Esophagus muscularis mucosa (tissue), 4 donors: ENCODE measurements at places on chromosomes 4 and X. TPM values are rescaled to one million over a fixed set of nuclear protein-coding genes. Genes with fewer than 3 reads are reported as not detected.

Gene HDX
- 3.3 TPM for total RNA-seq

Gene BST1
- 4.7 TPM for total RNA-seq

Gene DGAT2L6
- not detected for total RNA-seq

Gene RTL3
- 5.7 TPM for total RNA-seq

Gene APEX2
- 5.4 TPM for total RNA-seq

Gene IL9R
- total RNA-seq: not detected

Gene SRPX
- total RNA-seq: 40.7 TPM

Gene JAKMIP1
- 1.2 TPM for total RNA-seq

Gene NPY5R
- total RNA-seq: 0.39 TPM

Gene BMPR1B
- total RNA-seq: 19.7 TPM

Gene DOK7
- total RNA-seq: 1.1 TPM

DNA sequence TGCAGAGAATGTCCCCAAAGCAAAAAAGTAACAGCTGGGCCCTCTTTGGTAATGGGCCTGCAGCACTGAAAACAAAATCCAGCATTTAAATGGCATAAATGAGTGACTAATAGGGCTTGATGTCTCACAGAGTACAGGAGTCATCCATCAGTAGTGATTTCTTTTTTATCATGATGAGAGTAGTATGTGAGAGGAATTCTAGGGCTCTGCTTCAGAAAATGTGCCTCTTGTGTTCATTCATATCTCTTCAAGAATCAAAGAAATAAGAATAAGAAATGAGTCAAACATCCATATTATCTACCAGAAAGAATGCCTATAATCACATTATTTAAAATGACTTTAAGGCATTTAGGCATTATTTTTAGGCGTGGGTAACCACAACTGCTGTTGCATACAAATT, 792.9 kb upstream of the HTR2C start:
- no peaks in the 10 kb centered on the region for H3K4me1 ChIP-seq
- DNase-seq: no peak
- H3K27ac ChIP-seq: no peak overlapping the region

GRCh38 chr4:109206620-109207019, 95.8 kb downstream of the COL25A1 start:
- H3K27me3 ChIP-seq: no peaks in the 10 kb centered on the region
- H3K27ac ChIP-seq: no peak overlapping the region
- H3K4me1 ChIP-seq: no peaks in the 10 kb centered on the region

- H3K27me3 ChIP-seq: peaks cover 47% of the 10 kb centered on the region
- DNase-seq: no peak
- no peaks in the 10 kb centered on the region for H3K36me3 ChIP-seq
- no peak overlapping the region for H3K27ac ChIP-seq
- H3K4me3 ChIP-seq: no peak overlapping the region
Observed at GRCh38 chr4:54215379-54216077, 13.6 kb upstream of the PDGFRA start.

DNA sequence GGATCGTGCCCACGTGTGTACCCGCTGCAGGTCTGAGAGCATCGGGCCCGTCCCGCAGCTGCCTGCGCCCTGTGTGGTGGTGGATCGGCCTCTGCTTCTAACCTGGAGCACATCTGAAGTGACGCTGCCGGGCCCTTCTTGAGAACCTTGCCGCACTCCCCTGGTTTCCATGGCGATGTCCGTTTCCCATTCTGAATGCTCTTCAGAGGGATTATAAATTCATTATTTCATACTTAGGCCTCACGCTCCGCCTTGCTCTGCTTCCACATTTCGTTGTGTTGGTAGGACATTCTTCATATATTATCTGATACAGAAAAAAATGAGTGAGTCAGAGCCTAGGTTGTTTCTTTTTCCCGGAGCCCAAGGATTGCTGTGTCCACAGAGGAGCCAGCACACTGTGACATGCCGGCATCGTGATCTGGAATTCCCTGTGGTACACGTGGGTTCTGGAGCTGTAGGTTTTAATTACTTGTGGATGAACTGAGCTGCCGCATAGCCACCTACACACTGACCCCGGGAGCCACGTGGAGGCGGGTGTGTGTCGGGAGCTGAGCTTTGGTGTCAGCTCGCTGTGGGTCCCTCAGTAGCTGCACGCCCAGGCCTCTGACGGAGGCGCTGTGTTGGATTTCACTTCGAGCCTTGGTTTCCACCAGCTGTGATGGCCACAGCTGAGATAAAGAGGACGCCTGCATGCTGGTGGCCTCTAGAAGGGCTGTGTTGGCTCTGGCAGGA, 63.4 kb downstream of the PSAPL1 start:
- H3K27ac ChIP-seq: no peak overlapping the region
- no peaks in the 10 kb centered on the region for H3K27me3 ChIP-seq
- H3K36me3 ChIP-seq: no peaks in the 10 kb centered on the region
- no peak for DNase-seq
- peaks cover 51% of the 10 kb centered on the region for H3K4me1 ChIP-seq

DNA sequence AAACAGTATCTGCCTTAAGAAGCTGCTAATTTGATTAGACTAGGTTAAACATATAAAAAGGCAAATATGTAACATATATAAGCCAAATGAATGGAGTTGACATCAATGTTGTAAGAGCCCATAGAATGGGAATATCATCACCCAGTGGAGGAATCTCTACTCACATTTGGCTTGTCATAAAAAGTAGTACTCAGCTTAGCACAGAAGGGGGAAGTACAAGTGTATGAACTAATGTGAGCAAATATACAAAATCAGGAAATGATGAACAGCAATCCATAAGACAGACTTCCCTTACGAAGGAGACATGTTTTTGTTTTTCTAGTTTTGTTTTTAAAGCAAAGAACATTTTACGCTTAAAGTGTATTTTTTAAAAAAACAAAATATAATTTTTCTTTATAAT, 74.9 kb downstream of the MAB21L2 start:
- H3K36me3 ChIP-seq: no peaks in the 10 kb centered on the region
- DNase-seq: no peak
- H3K4me1 ChIP-seq: no peaks in the 10 kb centered on the region
- no peaks in the 10 kb centered on the region for H3K27me3 ChIP-seq
- no peak overlapping the region for H3K4me3 ChIP-seq

DNA sequence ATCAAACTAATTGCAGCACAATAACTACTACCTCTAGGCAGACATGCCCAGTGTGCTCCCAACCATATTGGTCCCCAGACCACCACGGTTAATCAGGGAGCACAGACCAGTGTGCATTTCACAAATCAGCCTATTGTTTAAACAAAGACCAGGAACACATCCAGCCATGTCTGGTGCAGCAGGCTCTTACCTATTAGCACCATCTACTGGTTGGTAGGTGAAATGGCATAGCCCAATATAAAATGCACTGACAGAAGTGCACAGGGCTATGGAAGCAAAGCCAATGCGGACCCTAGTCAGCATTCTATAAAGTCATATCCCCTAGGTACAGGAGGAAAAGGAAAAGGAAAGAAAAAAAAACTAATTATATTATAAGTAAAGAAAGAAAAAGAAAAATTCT, 15.5 kb upstream of the CYLC1 start:
- H3K27ac ChIP-seq: no peak overlapping the region
- H3K4me1 ChIP-seq: no peaks in the 10 kb centered on the region
- no peaks in the 10 kb centered on the region for H3K36me3 ChIP-seq
- no peaks in the 10 kb centered on the region for H3K27me3 ChIP-seq
- no peak for DNase-seq
- H3K4me3 ChIP-seq: no peak overlapping the region

DNA sequence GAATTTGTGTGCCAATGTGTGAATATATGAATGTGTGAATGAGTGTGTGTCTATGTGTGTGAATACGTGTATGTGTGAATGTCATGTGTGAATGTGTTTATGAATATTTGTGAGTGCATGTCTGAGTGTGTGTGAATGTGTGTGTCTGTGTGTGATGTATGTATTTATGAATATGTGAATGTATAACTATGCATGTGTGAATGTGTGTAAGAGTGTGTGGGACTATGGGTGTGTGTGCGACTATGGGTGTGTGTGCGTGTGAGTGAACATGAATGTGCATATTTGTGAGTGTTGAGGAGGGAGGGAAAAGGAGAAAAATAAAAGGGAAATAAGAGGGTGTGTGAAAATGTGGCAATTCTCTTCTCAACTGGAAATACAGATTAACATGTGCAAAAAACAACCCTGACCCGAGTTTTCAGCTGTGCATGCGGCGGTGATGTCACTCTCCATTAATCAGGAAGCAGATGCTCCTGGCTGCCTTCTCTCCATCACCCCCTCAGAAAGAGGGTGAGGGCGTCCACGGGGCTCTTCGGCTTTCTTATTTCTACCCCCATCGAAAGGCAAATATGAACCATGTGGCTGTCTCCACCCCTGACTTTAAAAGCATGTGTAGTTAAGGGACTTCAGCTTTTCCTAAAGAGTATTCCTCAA, 219.8 kb downstream of the MAML3 start:
- no peaks in the 10 kb centered on the region for H3K27me3 ChIP-seq
- H3K4me1 ChIP-seq: no peaks in the 10 kb centered on the region
- H3K27ac ChIP-seq: no peak overlapping the region
- DNase-seq: no peak
- H3K4me3 ChIP-seq: no peak overlapping the region
- no peaks in the 10 kb centered on the region for H3K36me3 ChIP-seq

GRCh38 chr4:5209862-5210261, 158.6 kb downstream of the STK32B start:
- no peak overlapping the region for H3K27ac ChIP-seq
- no peak overlapping the region for H3K4me3 ChIP-seq
- no peaks in the 10 kb centered on the region for H3K27me3 ChIP-seq
- no peaks in the 10 kb centered on the region for H3K36me3 ChIP-seq
- DNase-seq: no peak
- no peaks in the 10 kb centered on the region for H3K4me1 ChIP-seq

- H3K27me3 ChIP-seq: no peaks in the 10 kb centered on the region
- H3K27ac ChIP-seq: no peak overlapping the region
- H3K36me3 ChIP-seq: no peaks in the 10 kb centered on the region
- H3K4me3 ChIP-seq: peak overlapping the region; percentile 59
Observed at GRCh38 chr4:133145758-133146573, 3.1 kb upstream of the PCDH10 start.

- no peak for DNase-seq
- no peaks in the 10 kb centered on the region for H3K27me3 ChIP-seq
- no peaks in the 10 kb centered on the region for H3K36me3 ChIP-seq
- H3K4me3 ChIP-seq: no peak overlapping the region
- no peaks in the 10 kb centered on the region for H3K4me1 ChIP-seq
Observed at GRCh38 chr4:184053434-184053833, 148.3 kb downstream of the STOX2 start.

GRCh38 chr4:184066584-184067300, 150.9 kb downstream of the ENPP6 start:
- H3K27me3 ChIP-seq: no peaks in the 10 kb centered on the region
- H3K36me3 ChIP-seq: no peaks in the 10 kb centered on the region
- no peak overlapping the region for H3K27ac ChIP-seq
- H3K4me3 ChIP-seq: no peak overlapping the region

GRCh38 chr4:23455456-23456158, 434.2 kb downstream of the PPARGC1A start:
- H3K4me1 ChIP-seq: peaks cover 42% of the 10 kb centered on the region
- peak overlapping the region; percentile 29 for H3K27ac ChIP-seq
- H3K36me3 ChIP-seq: no peaks in the 10 kb centered on the region
- no peak overlapping the region for H3K4me3 ChIP-seq
- DNase-seq: no peak

- no peak overlapping the region for H3K27ac ChIP-seq
- H3K27me3 ChIP-seq: no peaks in the 10 kb centered on the region
- DNase-seq: no peak
- no peaks in the 10 kb centered on the region for H3K36me3 ChIP-seq
- H3K4me1 ChIP-seq: no peaks in the 10 kb centered on the region
- no peak overlapping the region for H3K4me3 ChIP-seq
Observed at GRCh38 chrX:41022566-41022965, 62.7 kb upstream of the USP9X start.

DNA sequence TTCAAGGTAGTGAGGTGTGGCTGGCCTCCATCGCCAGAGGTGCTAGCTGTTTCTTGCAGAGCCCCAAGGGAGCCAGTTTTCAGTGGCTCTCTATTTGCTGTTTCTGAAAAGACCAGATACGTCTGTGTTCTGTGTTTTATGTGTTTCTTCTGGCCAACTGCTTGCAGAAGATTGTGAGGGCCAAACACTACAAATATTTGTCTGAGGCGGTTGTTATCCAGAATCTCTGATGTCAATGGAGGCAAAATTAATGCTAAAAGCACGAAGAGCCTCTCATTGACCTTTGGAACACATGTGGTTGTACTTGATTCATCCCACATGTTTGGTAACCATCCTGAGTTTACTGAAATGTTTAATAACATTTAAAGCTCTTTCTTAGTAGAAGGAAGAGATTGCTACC, 113.9 kb downstream of the CT47B1 start:
- no peaks in the 10 kb centered on the region for H3K4me1 ChIP-seq
- H3K27me3 ChIP-seq: no peaks in the 10 kb centered on the region
- no peak for DNase-seq

DNA sequence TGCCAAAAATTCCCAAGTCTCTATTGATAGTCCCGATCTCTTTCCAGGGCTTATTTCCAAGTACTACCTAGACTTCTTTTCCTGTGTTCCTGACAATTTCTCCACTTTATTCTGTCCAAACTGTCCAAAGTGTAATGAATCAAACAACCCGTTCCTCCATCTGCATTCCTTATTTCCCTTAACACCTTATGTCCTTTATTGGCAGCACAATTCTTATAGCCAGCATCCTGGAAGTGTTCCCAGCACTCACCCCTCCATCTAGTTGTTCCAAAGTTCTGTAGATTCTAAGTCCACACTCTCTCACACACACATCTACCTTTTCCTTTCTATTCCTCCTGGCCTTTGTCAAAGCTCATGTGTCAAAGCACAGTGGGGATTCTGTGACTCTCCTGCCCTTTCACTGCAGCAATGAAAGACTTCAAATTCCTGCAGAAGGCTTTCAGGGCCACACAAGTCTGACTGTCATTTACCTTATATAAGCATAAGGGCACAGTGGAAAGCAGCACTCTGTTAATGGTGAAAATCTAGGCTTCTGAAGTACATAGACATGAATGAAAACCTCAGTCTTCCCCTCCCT, 22.1 kb downstream of the LIMCH1 start:
- H3K36me3 ChIP-seq: no peaks in the 10 kb centered on the region
- H3K27me3 ChIP-seq: no peaks in the 10 kb centered on the region
- DNase-seq: no peak
- no peaks in the 10 kb centered on the region for H3K4me1 ChIP-seq
- H3K27ac ChIP-seq: no peak overlapping the region
- H3K4me3 ChIP-seq: no peak overlapping the region

DNA sequence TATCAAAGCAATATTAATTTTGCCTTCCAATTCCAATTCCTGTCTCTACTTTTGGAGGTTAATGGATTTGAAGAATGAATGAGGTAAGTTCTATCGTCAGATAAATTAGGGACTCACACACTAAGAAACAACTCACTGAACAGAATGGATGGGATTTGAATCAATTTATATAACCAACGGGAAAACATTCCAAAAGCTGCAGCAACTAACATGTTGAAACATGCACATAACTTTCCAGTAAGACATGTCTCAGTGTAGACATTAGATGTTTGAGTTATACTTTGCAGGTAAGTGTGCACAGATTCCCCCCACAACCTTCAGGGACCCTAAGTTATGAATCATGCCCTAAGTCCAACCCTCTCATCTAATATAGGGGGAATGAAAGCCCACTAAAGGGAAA, 34.3 kb downstream of the TFDP3 start:
- no peaks in the 10 kb centered on the region for H3K36me3 ChIP-seq
- no peaks in the 10 kb centered on the region for H3K27me3 ChIP-seq
- no peak for DNase-seq

- peaks cover 3% of the 10 kb centered on the region for H3K36me3 ChIP-seq
- H3K27me3 ChIP-seq: no peaks in the 10 kb centered on the region
- H3K4me1 ChIP-seq: no peaks in the 10 kb centered on the region
- no peak overlapping the region for H3K27ac ChIP-seq
- no peak overlapping the region for H3K4me3 ChIP-seq
Observed at GRCh38 chrX:1609311-1609710, 5.5 kb upstream of the ASMT start.
